Fibroblast of the conjunctiva (primary cell): ENCODE measurements at places on chromosomes 11 and 22.

DNA sequence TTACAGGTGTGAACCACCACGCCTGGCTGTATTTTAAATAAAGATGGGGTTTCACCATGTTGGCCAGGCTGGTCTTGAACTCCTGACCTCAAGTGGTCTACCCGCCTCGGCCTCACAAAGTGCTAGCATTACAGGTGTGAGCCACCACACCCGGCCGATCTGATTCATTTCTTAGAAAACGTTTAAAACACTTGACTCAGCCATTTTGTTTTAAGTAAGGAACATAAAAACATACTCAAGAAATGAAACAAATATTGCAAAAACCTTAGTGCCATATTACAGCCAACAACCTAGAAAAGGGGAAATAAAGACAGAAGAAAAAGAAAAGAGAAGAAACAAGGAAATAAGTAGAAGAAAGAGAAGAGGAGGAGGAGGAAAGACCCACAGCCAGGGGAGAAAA lies 17.4 kb downstream of the LRFN4 start:
- no peak for DNase-seq

DNA sequence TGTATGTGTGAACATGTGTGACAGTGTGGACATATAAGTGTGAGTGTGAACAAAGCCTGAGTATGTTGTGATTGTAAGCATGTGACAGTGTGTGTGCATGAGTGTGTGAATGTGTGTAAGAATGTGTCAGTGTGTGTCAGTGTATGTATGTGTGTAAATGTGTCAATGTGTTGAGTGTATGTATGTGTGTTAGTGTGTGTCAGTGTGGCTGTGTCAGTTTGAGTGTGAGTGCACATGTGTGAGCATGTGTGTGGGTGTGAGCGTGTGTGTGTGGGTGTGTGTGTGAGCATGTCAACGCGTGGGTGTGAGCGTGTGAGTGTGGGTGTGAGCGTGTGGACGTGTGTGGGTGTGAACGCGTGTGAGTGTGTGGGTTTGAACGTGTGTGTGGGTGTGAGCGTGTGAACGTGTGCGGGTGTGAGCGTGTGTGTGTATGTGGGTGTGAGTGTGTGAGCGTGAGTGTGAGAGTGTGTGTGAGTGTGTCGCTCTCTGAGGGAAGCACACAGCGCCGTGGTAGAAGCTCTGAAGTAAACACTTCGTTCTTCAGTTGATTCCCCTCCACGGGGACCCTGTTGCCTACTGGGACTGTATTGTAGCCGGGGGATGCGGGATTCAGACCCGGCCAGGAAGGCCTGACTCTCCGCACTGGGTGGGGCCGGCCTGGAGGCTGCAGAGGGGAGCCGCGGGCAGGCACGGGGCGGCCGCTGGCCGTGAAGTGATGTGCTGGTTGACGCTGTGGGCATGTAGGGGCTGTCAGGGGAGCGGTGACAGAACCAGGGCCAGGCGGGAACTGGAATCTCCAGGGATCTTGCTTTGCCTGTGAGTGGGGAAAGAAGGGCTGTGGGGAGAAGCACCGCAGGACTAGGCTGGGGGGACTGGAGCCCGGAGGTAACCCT lies 21.1 kb downstream of the RPS6KA4 start:
- no peak for DNase-seq

DNA sequence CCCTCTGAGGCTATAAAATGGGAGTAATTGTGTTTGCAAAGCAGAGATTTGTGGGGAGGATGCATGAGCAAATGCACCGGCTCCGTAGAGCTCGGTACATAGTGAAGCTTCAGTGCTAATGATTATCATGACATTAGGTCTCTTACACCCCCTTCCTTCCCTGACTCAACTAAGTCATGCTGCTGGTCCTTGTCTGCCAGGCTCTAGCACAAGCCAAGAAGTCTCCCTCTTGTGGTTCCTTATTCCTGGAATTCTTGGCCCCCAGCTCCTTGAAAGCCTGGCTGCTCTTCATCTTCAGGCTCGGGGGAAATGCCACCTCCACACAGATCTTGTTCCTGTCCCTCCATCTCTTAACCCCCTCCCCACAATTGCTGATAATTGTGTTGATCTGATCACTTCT lies 45.7 kb upstream of the SYT13 start:
- DNase-seq: no peak

GRCh38 chr11:3197044-3197695 lies 21.4 kb downstream of the MRGPRG start:
- DNase-seq: no peak

DNA sequence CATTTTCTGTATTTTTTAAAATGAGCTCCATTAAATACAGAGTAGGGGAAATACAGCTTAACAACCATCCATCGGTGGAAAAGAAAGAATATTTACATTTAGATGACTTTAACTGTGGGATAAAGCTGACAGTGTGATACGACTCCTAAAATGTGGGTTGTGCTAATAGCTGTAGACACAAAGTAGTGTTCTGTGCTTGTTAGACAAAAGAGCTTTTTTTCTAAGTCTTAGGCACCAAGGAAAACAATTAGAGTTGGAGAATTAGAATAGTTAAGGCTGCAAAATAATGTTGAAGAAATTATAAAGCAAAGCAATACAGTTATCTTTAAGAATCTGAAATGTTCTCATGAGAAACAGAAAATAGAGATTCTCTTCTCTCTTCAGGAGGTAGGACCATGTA lies 307.7 kb upstream of the KIRREL3 start:
- no peak for DNase-seq

- DNase-seq: no peak
These were observed 988.3 kb downstream of the OPCML start for GRCh38 chr11:132544007-132544406.

GRCh38 chr11:115707180-115707905 lies 203.1 kb upstream of the CADM1 start:
- no peak for DNase-seq

- DNase-seq: no peak
These were observed 601 bp upstream of the LRP4 start for GRCh38 chr11:46918788-46919513.

- DNase-seq: peak; percentile 38
These were observed 4.4 kb upstream of the PRR5 start for GRCh38 chr22:44697423-44698141.

DNA sequence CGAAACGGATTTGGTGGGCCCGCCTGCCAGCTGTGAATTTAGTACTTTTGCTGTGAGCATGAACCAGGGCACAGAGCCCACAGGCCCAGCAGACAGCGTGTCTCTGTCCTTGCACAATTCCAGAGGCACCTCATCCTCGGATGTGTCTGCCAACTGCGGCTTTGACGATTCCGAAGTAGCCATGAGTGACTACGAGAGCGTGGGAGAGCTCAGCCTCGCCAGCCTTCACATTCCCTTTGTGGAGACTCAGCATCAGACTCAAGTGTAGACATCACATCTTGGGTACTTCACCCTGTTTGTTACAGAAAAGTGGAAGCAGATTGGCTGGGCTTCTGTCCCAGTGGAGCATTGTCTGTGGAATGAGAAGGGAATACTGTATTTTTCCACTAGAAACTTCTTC lies 78.6 kb upstream of the MTNR1B start:
- no peak for DNase-seq

DNA sequence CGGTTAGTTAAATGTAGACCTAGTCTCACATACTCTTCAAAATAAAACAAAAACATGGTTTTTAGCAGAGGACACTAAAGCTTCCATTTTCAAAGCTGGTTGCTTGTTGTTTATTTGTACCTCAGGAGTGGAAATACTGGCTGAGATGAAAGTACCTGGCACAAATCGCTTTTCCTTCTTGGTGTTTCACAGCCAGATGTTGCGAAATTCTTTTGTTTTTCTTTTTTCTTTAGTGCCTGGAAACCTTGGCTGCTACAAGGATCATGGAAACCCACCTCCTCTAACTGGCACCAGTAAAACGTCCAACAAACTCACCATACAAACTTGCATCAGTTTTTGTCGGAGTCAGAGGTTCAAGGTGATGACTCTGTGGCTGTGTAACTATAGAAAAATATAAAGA lies 48.3 kb downstream of the KREMEN1 start:
- peak; percentile 43 for DNase-seq

- peak; percentile 78 for DNase-seq
These were observed 27.6 kb downstream of the CD5 start for GRCh38 chr11:61129639-61130523.

DNA sequence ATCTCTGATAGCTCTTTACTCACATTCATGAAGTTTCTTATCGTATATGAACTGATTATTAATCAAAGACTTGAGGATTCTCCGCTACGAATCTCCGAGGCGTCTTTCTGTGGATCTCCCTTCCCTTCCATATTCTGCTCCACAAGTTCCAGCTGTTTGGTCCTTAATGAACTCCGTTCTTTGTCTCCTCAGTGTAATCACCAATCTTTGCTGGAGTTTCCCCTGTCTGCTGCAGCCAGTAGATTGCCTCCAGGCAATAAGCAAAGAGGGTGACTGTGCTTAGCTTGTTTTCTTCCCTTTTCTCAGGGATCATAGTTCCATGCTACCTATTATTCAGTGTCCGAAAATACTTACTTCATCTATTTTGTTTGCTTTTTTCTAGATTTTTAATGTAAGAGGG lies 169.6 kb upstream of the FOLH1 start:
- no peak for DNase-seq

DNA sequence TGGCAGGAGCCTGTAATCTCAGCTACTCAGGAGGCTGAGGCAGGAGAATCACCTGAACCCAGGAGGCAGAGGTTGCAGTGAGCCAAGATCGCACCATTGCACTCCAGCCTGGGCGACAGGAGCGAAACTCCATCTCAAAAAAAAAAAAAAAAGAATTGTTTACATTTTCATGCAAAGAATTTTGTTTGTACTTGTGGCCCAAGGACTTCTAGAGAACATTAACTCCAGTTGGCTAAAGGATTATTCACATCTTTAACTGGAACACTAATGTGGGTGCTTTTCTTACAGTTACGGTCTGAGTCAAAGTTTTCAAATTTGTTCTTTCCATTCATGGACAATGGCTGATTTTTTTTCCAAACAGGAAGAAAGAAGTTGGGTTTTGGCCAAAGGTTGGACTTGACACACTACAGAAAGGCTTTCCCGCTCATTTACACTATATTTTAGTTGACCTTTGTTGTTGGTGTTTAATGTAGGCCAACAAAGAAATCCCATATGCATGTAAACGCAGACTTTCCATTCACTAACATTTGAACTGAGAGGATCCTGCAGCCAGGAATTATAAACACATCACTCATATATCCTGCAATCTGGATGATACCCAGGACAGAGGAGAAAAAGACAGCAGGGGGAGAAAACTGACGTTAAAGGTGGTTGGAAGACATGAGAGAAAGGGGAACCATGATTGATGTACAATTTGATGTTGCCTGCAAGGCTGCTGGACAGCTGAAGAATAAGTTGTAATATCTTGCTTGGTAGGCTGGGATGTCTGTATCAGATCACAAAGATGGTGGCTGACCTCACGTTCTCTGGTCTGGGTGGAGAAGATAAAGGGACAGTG lies 13.1 kb downstream of the POU2AF1 start:
- DNase-seq: no peak
